Esophagus mucosa (tissue), 1 donor: ENCODE measurements at places on chromosomes 1 and 21. TPM values are rescaled to one million over a fixed set of nuclear protein-coding genes. Genes with fewer than 3 reads are reported as not detected.

Gene PRDM16
- total RNA-seq: 0.44 TPM

Gene TCHH
- 0.08 TPM for total RNA-seq

Gene ZBTB8A
- 3.1 TPM for total RNA-seq

GRCh38 chr1:36258960-36259344 lies 34.7 kb downstream of the THRAP3 start:
- peak; percentile 31 for ATAC-seq

GRCh38 chr1:200869753-200870391 lies 2.9 kb upstream of the GPR25 start:
- ATAC-seq: peak; percentile 31

- ATAC-seq: no peak
These were observed 38.9 kb upstream of the CDC14A start for GRCh38 chr1:100313382-100313781.

DNA sequence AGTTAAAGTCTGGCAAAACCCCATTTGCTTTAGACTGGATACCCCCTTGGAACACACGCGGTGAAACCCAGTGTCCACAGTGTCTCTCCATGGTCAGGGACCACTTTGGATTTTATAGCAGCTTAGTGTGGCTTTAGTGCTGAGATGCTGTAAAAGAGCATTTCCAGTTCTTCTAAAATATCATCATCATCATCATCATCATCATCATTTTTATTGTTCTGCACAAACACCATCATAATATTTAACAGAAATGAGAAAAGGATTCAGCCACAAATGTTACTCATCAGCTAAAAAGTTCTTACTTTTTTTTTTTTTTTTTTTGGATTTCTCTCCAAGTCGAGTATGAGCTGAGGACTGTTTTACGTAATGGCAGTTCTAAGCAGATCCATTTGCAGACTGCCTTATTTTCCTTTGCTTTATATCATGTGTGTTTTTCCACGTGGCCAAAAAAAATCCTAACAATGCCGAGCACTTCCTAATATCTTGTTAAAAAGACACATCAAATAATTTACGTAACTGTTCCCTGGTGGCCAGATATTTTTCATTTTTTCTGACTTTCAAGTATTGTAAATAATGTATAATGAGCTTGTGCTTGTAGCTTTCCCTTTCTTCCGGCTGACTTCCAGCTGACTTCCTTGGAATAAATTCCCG lies 62.8 kb downstream of the EVA1C start:
- no peak for ATAC-seq

- no peak for ATAC-seq
These were observed 1.1 kb upstream of the ANKRD35 start for GRCh38 chr1:145886816-145887215.

Gene BEST4
- total RNA-seq: not detected

- ATAC-seq: no peak
These were observed 32.3 kb downstream of the CCN1 start for GRCh38 chr1:85612704-85613361.

DNA sequence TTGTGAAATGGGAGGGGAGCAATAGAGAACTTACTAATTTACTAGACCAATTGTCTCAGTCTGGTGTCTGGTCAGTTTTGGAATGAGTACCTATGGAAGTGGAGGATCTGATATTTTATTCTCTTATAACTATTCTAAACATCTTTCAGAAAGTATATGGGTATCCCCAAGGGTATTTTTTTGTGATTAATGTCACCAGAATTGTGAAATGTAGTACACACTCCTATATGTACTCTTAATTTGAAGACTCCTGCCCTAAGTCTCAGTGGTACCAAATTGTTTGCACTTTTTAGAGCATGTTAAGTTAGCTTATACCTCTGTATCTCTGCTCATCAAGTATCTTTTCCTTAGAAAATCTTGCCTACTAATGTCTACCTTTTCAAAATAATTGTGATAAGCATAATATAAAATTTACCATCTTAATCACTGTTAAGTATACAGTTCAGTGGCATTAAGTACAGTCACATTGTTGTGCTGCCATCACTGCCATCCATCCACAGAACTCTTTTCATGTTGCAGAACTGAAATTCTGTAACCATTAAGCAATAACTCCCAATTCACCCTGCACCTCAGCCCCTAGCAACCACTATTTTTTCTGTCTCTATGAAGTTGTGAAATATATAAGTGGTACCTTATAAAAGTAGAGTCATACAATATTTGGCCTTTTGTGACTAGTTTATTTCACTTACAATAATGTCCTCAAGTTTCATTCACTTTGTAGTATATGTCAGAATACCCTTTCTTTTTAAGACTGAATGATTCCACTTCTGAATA lies 40.5 kb downstream of the SLC30A7 start:
- ATAC-seq: no peak

Gene CGN
- total RNA-seq: 9.3 TPM

DNA sequence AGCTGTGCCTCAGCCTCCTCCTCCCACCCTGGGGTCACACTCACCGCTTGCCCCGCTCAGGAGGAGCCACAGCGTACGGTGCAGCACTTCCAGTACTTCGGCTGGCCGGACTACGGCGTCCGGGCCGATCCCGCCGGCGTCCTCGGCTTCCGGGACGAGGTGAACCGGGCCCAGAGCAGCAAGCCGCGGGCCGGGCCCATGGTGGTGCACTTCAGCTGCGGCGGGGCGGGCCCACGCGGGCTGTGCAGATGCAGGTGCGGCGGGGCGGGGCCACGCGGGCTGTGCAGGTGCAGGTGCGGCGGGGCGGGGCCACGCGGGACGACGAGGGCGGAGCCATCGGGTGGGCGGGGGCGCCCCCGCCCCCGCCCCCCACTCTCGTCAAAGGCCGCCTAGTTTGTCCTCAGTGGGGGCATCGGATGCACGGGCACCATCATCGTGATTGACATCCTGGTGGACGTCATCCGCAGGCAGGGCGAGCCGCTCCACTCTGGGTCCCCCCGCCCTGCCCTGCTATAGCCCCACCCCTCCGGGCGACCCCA lies 5.5 kb downstream of the RNF223 start:
- peak; percentile 39 for ATAC-seq

Gene FAM72A
- total RNA-seq: 4.2 TPM

Gene TAL1
- total RNA-seq: 0.64 TPM
